ENCODE measurements at places on chromosomes 7 and 10.

- no peak for DNase-seq
These were observed 18.9 kb upstream of the TMEM273 start for GRCh38 chr10:49207113-49207512.

DNA sequence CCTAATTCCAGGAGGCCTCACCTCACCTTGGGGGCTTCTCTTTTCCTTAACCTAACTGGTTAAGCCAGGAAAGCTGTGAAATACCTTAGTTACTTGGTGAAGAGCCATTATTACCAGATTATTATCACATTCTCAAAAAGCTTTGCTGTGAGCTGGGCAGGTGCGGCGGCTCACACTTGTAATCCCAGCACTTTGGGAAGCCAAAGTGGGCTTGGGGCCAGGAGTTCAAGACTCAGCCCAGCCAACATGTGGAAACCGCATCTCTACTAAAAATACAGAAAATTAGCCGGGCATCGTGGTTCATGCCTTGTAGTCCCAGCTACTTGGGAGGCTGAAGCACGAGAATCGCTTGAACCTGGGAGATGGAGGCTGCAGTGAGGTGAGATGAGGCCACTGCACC lies 102.4 kb upstream of the KLF6 start:
- DNase-seq: no peak

GRCh38 chr10:61933859-61934555 lies 32.5 kb downstream of the ARID5B start:
- DNase-seq: no peak

- no peak for DNase-seq
These were observed 64.1 kb downstream of the PTPRZ1 start for GRCh38 chr7:121936951-121937623.

DNA sequence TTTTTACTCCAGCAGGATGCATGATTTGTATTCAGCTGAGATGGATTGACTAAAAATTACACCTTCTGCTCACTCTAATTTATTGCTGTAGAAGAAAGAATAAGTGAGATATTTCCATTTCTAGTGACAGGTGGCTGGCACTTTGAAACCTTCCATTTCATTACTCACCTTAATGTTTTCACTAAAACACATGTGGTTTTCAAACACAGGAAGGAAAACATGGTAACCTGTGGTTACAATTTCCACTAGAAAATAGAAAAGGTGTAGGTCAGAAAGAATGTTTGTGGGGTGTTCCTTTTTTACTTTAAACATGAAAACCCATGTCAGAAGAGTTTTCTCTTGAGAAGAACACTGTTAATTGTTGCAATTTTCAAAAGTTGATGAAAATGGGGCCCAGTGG lies 12.0 kb upstream of the PRKCQ start:
- no peak for DNase-seq

- no peak for DNase-seq
These were observed 350.5 kb upstream of the CHRM2 start for GRCh38 chr7:136517971-136518370.

- DNase-seq: no peak
These were observed 32.4 kb downstream of the BTBD16 start for GRCh38 chr10:122303271-122304053.

DNA sequence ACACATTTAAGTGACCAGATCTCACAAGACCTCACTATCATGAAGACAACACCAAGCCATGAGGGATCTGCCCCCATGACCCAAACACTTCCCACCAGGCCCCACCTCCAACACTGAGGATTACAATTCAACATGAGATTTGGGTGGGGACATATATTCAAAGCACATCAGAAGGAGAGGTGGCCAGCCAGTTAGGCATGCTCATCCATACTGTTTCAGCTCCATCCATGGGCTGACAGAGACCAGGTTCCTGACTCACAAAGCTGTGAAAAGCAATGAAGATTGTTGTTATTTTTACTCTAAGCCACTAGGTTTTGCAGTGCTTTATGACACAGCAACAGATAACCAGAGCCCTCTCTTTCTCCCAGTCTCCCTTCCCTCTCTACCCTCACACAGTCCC lies 36.0 kb downstream of the C10orf71 start:
- no peak for DNase-seq

GRCh38 chr7:44114586-44115310 lies 8.6 kb downstream of the POLD2 start:
- DNase-seq: no peak

DNA sequence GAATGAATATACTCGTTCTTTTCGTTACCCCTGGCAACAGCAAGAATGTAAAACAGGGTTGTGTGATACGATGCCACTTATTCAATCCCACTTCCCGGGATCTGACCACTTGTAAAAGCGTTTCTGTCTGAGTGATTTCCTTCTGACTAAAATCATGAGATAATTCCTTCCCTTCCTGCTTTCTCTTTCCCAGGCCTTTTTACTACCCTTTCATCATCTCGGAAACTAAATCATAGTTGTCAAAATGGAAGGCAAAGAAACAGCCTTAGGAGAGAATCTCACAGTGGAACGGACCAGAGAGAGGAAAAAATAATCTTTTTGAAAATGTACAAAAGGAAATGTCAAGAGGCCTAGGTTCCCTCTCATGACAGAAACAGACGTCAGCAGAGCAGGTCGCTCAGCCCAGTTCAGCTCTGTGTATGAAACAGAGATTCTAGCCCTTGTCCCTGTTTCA lies 29.8 kb downstream of the DIP2C start:
- DNase-seq: no peak

GRCh38 chr7:130430841-130431666 lies 9.8 kb downstream of the CEP41 start:
- DNase-seq: no peak

GRCh38 chr10:114042895-114043531 lies 653 bp upstream of the ADRB1 start:
- DNase-seq: no peak

- peak; percentile 84 for DNase-seq
These were observed 47.7 kb upstream of the FGL2 start for GRCh38 chr7:77247206-77247850.

- no peak for DNase-seq
These were observed 58.0 kb upstream of the IL6 start for GRCh38 chr7:22668971-22669401.

All from activated CD4-positive, alpha-beta T cell treated with anti-CD3 and anti-CD28 coated beads for 4 hours (primary cell).